CD4-positive, alpha-beta T cell (primary cell): ENCODE measurements at places on chromosomes 2 and 18.

GRCh38 chr2:164739966-164740365 lies 101.7 kb downstream of the COBLL1 start:
- no peak overlapping the region for H3K27ac ChIP-seq
- H3K27me3 ChIP-seq: no peaks in the 10 kb centered on the region
- H3K4me1 ChIP-seq: no peaks in the 10 kb centered on the region
- DNase-seq: no peak

DNA sequence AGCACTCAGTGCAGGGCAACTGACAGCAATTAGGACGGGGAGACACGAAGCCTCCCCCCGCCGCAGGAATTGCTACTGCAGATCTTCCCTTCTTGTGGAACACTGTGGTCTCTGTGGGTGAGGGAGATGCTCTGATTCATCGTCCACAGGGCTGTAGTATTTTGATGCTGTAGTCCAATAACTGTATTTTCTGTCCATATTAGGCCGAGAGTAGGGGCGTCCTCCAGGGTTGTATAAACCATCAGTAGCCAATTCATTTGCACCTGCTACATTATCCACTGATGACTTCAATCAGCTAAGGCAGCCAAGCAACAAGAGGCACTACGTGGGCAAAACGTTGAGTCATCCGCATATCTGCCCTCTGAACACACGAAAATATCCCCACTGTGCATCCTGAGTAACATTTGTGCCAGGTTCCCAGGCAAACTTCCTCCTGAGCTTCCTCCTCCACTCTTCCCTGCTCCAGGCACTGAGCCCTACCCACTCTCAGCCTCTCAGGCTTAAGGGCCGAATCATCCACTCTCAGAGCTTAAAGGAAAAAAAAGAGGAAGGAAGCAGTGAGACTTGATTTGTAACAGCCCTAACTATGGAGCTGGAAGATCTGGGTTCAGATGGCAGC lies 62.1 kb downstream of the LBH start:
- H3K27ac ChIP-seq: no peak overlapping the region
- H3K27me3 ChIP-seq: no peaks in the 10 kb centered on the region
- H3K4me3 ChIP-seq: no peak overlapping the region
- H3K36me3 ChIP-seq: no peaks in the 10 kb centered on the region
- DNase-seq: no peak

- DNase-seq: no peak
- no peaks in the 10 kb centered on the region for H3K36me3 ChIP-seq
- no peak overlapping the region for H3K27ac ChIP-seq
- H3K4me1 ChIP-seq: no peaks in the 10 kb centered on the region
These were observed 8.8 kb upstream of the ERFE start for GRCh38 chr2:238149841-238150572.

GRCh38 chr2:217430916-217431576 lies 571.2 kb upstream of the TNP1 start:
- H3K4me3 ChIP-seq: no peak overlapping the region
- no peak overlapping the region for H3K27ac ChIP-seq
- no peaks in the 10 kb centered on the region for H3K36me3 ChIP-seq
- no peaks in the 10 kb centered on the region for H3K27me3 ChIP-seq

DNA sequence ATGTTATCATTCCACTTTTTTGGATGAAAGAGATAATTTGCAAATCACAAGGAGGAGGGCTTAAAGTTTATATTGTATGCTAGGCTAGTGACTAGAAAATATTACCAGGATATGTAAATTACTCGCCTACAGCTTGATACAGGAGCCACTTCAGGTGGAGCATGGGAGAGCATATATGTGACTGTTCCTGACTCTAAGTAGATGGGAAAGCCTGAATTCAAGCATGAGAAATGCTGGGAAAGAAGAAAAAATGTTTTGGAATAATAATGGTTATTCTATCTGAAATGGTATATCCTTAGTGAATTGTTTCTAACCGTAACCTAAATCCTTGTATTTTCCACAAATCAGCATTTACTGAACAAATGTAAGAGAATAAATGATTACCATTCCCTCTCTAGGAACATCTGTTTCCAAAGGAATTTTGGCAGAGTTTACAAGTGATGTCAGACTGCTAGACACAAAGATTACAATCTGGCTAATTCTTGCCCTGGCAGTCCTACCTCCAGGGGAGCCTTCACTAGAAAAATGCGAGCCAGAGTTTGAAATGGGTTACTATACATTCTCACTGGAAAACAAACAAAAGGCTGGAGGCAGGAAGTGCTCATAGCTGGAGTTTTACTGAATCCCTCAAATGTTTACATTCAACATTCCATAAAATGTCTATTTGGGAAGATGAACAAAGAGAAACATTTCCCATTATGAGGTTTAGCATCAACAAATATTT lies 129.4 kb upstream of the MAPRE2 start:
- DNase-seq: no peak
- no peaks in the 10 kb centered on the region for H3K36me3 ChIP-seq
- no peaks in the 10 kb centered on the region for H3K4me1 ChIP-seq
- H3K4me3 ChIP-seq: no peak overlapping the region
- H3K27me3 ChIP-seq: peaks cover 3% of the 10 kb centered on the region
- H3K27ac ChIP-seq: no peak overlapping the region

- H3K27me3 ChIP-seq: no peaks in the 10 kb centered on the region
- no peaks in the 10 kb centered on the region for H3K36me3 ChIP-seq
- peak overlapping the region; percentile 98 for H3K4me3 ChIP-seq
- H3K27ac ChIP-seq: peak overlapping the region; percentile 65
- peaks cover 14% of the 10 kb centered on the region for H3K4me1 ChIP-seq
These were observed 881 bp upstream of the FAM161A start for GRCh38 chr2:61854564-61855317.

DNA sequence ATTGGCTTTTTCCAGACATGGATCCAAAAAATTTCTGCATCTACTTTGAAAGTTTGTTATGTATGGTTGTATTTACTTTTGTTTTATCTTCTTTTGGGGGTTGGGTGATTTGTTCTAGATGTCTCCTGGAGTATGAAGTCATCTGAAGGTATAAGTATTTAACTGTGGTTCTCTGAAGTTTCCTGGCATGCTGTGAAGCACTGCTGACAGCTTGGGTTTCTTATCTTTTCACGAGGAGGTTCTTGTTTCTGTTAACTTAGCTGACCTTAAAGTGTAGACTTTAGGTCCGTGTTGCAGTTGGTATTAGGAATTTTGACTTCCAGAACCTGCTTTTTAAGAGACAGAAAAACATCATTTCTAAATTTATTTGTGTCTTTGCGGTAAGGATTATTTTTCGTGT lies 15.9 kb downstream of the GLS start:
- peaks cover 54% of the 10 kb centered on the region for H3K36me3 ChIP-seq
- H3K4me1 ChIP-seq: peaks cover 4% of the 10 kb centered on the region
- no peaks in the 10 kb centered on the region for H3K27me3 ChIP-seq
- H3K4me3 ChIP-seq: no peak overlapping the region
- H3K27ac ChIP-seq: no peak overlapping the region
- no peak for DNase-seq

- no peaks in the 10 kb centered on the region for H3K27me3 ChIP-seq
- H3K27ac ChIP-seq: no peak overlapping the region
- no peaks in the 10 kb centered on the region for H3K4me1 ChIP-seq
- no peaks in the 10 kb centered on the region for H3K36me3 ChIP-seq
- no peak for DNase-seq
These were observed 324.1 kb upstream of the THUMPD2 start for GRCh38 chr2:40103163-40103562.

DNA sequence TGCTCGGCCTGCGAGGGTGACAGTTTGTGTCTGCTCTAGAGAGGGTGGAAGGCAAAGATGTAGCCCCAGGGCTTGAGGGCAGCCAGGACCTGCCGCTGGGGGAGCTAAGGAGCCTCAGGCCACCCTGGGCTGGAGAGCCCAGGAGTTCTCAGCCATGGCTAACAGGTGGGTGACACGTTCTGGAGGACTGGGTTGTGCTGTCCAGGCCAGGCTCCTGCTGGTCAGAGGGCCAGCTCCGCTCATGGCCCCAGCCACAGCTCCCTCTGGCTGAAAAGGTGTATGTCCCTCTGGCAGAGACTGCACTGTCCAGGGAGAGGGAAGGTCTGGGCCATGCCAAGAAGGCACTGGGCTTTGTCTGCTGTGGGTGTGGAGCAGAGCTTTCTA lies 19.2 kb downstream of the TMEM185B start:
- no peak overlapping the region for H3K4me3 ChIP-seq
- no peak overlapping the region for H3K27ac ChIP-seq
- no peak for DNase-seq
- H3K4me1 ChIP-seq: no peaks in the 10 kb centered on the region
- no peaks in the 10 kb centered on the region for H3K27me3 ChIP-seq
- H3K36me3 ChIP-seq: no peaks in the 10 kb centered on the region

DNA sequence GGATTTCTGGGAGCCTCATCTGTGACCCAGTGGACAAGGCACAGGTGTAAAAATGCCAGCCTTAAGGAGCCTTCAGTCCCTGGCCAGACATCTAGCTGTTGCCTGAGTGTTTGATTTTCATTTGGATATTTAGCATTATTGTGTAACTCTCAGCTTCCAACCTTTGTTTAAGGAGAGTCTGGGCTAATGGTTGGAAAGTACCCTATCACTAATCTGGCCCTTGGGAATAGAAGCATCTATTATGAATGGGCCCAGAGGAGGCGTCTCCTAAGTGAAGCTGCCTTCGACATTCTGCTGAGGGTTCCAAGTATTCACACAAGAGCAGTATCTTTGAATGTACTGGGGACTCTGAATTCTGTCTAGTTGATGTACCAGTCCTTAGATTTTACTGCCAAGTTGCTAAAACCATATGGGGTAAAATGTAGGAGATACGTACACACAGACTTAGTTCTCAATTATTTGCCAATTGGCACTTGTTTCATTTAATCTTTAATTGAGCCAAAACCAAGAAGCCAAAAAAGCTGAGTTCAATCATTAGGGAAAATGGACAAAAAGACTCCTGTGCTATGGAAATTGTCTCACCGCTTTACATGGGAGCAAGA lies 7.2 kb upstream of the ANKRD29 start:
- no peaks in the 10 kb centered on the region for H3K27me3 ChIP-seq
- no peak overlapping the region for H3K4me3 ChIP-seq
- H3K27ac ChIP-seq: no peak overlapping the region

DNA sequence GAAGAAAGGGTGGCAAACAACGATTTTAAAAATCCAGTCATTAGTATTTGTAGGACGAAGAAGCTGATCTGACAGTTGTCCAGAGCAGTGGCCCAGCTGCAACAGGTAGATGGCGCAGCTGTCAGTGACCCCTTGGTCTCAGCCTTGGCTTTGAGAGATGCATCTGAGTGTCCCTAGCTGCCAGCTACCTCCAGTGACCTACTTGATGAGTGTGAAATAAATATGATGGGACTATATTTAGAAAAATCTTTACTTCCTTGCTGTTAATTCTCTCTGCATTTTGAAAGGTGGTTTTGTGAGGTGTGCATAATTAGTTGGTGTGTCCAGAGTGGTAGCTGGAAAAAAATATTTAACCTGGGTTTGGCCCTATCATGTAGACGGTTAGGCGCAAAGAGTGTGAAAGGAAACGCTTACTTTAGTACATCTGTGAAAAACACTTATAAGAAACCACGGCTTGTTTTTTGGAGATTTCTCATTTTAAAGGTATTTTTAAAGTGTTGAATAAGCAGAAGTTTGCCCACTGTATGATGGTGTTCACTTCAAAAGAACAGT lies 963 bp downstream of the INPP1 start:
- H3K4me1 ChIP-seq: peaks cover 9% of the 10 kb centered on the region
- H3K4me3 ChIP-seq: peak overlapping the region; percentile 56
- no peak for DNase-seq
- H3K36me3 ChIP-seq: no peaks in the 10 kb centered on the region

- no peaks in the 10 kb centered on the region for H3K27me3 ChIP-seq
- no peak for DNase-seq
- no peak overlapping the region for H3K4me3 ChIP-seq
- no peak overlapping the region for H3K27ac ChIP-seq
- H3K4me1 ChIP-seq: peaks cover 6% of the 10 kb centered on the region
These were observed 107.4 kb downstream of the FTCDNL1 start for GRCh38 chr2:199743415-199744120.

GRCh38 chr2:137178951-137179377 lies 413.6 kb downstream of the THSD7B start:
- H3K4me1 ChIP-seq: no peaks in the 10 kb centered on the region
- peak; percentile 5 for DNase-seq
- no peak overlapping the region for H3K27ac ChIP-seq
- no peaks in the 10 kb centered on the region for H3K27me3 ChIP-seq
- H3K36me3 ChIP-seq: no peaks in the 10 kb centered on the region

GRCh38 chr2:54685263-54685775 lies 38.1 kb upstream of the EML6 start:
- no peak overlapping the region for H3K27ac ChIP-seq
- DNase-seq: no peak
- peaks cover 6% of the 10 kb centered on the region for H3K4me1 ChIP-seq

GRCh38 chr2:145906354-145906753 lies 1386.4 kb upstream of the ZEB2 start:
- no peak overlapping the region for H3K27ac ChIP-seq
- no peak for DNase-seq
- no peaks in the 10 kb centered on the region for H3K27me3 ChIP-seq
- no peaks in the 10 kb centered on the region for H3K36me3 ChIP-seq
- no peak overlapping the region for H3K4me3 ChIP-seq

DNA sequence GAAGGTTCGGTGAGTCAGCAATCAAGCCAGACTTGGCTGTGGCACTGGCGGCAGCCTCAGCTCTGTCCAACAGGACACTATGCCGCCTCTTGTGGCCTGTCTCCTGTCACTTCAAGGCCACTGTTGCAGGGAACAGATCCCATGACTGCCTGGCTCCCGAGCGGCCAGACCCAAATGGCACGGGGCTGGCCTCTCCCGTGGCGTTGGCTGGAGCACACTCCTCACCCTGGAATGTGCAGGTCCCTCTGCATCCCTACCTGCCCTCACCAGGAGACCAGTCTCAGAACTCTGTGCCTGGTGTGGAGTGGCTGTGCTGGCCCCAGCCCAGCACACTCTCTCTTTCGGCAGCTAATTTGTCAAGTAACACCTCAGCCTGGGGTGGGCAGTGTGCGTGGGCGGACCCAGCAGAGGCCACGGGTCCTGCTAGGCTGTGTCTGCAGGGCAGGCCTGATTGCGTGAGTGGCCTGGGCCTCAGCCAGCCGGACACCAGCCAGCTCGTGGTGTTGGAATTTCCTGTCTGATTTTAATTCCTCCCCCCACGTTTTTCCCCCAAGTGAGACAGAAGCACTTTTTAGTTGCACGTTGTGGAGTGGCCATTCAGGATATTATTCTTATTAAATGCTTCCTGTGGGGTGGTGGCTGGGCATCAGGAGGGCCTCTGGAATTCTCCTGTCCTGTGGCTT lies 179.3 kb downstream of the GLI2 start:
- no peaks in the 10 kb centered on the region for H3K4me1 ChIP-seq
- H3K27ac ChIP-seq: no peak overlapping the region
- no peak for DNase-seq
- no peak overlapping the region for H3K4me3 ChIP-seq
- no peaks in the 10 kb centered on the region for H3K36me3 ChIP-seq

- no peak for DNase-seq
- no peaks in the 10 kb centered on the region for H3K4me1 ChIP-seq
- no peak overlapping the region for H3K4me3 ChIP-seq
- no peak overlapping the region for H3K27ac ChIP-seq
These were observed 60.0 kb upstream of the PXDN start for GRCh38 chr2:1804351-1804771.
